ENCODE measurements at places on chromosomes 2 and 18. TPM values are rescaled to one million over a fixed set of nuclear protein-coding genes. Genes with fewer than 3 reads are reported as not detected.

DNA sequence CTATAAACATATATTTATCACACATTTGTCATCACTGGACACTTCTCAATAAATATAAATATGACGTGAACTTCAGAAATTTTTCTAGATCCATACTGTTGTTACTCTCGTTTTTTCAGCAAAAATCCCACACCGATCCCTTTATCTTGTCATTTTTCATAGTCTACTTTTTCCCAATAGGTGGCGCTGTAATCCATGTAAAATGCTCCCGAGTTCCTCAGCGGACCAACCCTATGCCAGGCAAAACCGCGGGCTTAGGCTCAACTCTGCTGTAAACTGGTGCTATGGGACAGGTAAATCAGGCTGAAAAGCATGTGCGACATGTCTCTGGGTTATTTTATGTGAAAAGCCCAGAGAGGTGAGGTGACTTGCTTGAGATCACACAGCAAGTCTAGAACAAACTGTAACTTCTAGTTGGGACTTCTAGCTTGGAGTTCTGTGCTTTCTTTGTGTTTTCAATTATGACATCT is 104.0 kb downstream of the COBLL1 start:
- DNase-seq: peak; percentile 50

DNA sequence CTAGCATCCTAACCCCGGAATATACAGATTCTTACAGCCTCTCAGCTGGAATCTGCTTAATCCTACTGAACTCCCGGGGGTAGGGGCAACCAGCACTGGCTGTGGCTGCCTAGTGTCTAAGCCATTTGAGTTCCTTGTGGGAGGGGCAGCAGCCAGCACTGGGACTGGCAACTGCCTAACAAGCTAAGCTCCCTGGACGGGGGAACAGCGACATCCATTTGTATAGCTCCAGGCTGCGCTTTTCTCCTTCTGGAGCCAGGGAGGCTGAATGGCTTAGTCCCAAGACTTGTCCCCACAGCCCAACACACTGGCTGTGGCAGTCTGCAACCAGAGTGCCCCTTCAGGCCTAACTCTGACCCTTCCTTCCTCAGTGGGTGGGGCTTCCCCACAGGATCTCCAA is 787.2 kb downstream of the METTL4 start:
- DNase-seq: no peak

- no peak for DNase-seq
Measured at GRCh38 chr18:31469629-31470028, 22.1 kb downstream of the DSG3 start.

Gene CARF
- 20.6 TPM for total RNA-seq

DNA sequence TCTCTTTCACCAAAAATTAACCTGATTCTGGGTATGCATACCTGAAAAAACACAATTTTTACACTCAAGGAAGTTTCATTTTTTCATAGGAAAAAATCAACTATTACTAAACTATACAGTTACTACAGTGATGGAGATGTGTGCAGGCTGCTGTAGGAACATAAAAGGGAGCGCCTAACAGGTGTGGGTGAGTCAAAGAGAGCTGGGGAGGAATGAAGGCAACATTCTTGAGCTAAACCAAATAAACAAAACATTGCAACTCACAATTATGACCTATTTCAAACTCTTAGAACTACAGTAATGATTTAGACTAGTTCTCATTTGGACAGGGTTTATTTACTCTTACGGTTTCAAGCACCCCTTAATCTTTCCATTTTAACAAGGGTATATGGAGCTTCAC is 13.4 kb upstream of the CLASP1 start:
- DNase-seq: no peak

DNA sequence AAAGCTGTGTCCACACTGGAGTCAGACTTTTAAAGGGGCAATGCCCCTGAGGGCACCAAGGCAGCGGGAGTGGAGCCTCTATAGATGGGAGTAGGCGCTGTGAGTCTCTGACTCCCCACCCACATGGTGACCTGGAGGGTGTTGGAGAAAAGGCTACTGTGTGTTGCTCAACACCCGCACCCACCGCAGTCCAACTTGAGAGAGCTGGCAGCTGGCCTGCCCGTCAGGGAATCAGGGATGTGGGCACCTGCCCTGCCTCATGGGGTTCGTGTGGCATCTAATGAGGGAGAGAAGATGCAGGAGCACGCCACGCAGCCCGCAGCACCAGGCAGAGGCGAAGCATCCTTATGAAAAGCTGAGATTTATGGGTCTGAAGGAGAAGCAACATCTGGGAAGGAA is 84.2 kb downstream of the KLHL29 start:
- DNase-seq: no peak

Gene NIFK
- 92.3 TPM for total RNA-seq

DNA sequence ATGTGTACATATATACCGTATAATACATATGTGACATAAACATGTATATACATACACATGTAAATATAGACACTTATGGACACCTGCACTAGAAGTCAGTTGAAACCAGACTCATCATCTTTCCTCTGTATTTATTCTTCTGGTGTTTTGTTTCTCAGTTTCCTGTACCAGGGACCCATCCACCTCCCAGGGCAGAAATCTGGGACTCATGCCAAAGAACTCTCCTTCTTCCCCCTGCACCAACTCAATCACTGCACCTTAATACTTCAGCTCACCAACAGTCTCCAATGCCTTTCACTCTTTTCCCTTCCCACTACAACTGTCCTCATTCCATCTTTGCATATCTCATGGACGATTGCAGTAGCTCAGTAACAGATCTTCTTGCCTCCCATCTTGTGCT is 428.0 kb downstream of the FBXO15 start:
- DNase-seq: no peak

Gene PPIL3
- 30.8 TPM for total RNA-seq

Gene FSHR
- not detected for total RNA-seq

DNA sequence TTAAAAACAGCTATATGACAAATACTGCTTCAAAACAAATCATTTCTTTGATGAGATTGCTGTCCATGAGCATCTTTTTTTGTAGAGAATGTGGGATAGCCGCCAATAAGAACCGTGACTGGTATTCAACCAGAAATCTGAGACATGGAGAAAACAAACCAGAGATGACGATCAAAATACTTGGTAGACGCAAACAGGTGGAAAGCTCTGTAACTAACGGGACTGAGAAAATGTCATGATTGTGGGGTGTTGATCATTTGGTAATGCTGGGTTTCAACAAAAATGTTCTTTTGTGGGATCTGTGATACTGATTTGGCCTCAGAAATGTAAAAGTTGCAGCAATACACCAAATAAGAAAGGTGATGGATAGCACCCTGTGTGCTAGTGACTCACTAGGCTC is 364.8 kb downstream of the NYAP2 start:
- DNase-seq: no peak

Gene GALNT5
- 0.29 TPM for total RNA-seq

- DNase-seq: no peak
Measured at GRCh38 chr2:197498235-197498936, 1.3 kb downstream of the HSPD1 start.

Gene ABCG8
- total RNA-seq: not detected

Gene GPR35
- total RNA-seq: 1.6 TPM

Gene CNGA3
- not detected for total RNA-seq

DNA sequence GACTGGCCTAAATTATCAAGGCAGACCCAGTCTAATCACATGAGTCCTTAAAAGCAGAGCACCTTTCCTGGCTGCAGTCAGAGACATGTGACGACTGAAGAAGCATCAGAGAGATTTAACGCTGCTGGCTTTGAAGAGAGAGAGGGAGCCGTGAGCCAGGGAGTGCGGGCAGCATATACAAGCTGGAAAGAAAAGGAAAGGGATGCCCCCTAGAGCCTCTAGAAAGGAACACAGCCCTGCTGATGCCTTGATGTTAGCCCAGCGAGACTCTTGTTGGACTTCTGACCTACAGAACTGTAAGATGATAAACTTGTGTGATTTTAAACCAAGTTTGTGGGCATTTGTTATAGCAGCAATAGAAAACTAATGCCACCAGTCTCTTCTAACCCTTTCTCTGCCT is 58.1 kb downstream of the HEATR5B start:
- no peak for DNase-seq

GRCh38 chr18:75937306-75937705 is 509.8 kb upstream of the SMIM21 start:
- DNase-seq: no peak

GRCh38 chr2:233815861-233816260 is 37.7 kb downstream of the MROH2A start:
- no peak for DNase-seq

DNA sequence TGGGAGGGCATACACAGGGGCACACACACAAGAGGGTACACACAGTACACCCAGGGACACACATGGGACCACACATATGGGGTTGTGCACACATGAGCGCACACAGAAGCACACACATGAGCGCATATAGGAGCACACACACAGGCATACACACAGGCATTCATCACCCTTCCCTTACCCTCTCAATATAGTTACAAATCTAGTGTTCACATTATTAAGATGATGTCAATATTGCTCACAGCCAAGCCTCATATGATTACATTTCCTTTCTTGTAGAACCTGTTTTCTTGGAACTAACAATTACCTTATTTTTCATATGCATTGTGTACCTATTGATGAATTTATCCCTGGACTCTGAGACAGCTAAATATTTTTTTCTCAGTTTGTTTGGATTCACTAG is 156.7 kb downstream of the FHOD3 start:
- DNase-seq: no peak

Gene CCDC74A
- 2.0 TPM for total RNA-seq

Gene C2orf74
- total RNA-seq: 18.2 TPM

Gene IL18RAP
- 2.6 TPM for total RNA-seq

Gene LINC00305
- not detected for total RNA-seq

Gene DSEL
- total RNA-seq: 6.3 TPM

- no peak for DNase-seq
Measured at GRCh38 chr2:187078297-187078696, 229.3 kb upstream of the ZSWIM2 start.

Gene ZNF514
- 33.3 TPM for total RNA-seq

Gene CD302
- 25.2 TPM for total RNA-seq

DNA sequence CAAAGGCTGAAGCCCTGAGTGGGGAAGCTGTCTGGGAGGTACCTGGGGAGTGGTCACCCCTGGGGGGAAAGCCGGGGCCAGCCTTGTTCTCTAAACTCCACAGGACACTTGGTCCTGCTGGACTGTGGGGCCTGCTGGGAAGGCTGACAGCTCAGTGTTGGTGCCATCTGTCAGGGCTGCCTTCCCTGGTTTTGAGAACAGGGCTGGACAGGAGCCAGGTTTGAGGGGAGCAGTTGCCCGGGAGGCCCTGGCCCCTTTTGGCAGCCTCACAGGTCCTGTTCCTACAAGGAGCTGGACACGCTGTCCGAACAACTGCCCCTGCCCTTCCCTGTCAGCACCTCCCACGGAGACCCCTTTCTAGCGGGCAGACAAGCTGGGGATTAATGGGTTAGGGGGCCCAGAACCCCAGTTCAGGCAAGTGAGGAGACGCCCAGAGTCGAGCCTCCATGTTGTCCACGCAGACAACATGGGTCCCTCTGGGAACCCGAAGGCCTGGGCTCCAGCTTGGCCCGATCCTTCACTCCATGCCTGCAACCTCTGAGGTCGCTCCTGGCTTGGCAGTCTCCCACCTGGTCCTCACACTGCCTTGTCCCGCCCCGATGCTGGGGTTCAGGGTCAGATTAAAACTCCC is 40.8 kb downstream of the ATOH8 start:
- no peak for DNase-seq

- DNase-seq: peak; percentile 5
Measured at GRCh38 chr2:127545796-127546195, 10.3 kb downstream of the MYO7B start.

DNA sequence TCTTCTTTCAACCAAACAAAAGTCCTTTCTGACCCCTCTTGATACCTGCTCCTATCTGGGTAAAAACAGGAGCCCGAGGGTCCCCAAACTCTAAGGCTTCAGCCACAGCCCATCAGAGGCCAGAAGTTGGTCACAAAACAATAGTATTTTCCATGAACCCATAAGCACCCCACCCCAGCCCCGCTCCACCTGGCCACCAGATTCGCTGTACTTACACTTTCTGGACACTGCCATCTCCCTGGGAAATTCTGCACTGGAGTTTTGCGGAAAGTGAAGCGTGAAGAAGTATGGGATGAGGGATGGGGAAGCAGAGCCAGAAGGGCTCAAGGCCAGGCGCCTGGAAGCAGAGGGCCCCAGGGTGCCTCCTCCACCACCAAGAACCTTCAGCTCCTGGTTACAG is 5.2 kb upstream of the RUFY4 start:
- no peak for DNase-seq

Gene IMP4
- total RNA-seq: 76.5 TPM

- DNase-seq: no peak
Measured at GRCh38 chr2:152260939-152261338, 74.0 kb upstream of the FMNL2 start.

Gene ALLC
- not detected for total RNA-seq

Gene CHRND
- total RNA-seq: not detected

DNA sequence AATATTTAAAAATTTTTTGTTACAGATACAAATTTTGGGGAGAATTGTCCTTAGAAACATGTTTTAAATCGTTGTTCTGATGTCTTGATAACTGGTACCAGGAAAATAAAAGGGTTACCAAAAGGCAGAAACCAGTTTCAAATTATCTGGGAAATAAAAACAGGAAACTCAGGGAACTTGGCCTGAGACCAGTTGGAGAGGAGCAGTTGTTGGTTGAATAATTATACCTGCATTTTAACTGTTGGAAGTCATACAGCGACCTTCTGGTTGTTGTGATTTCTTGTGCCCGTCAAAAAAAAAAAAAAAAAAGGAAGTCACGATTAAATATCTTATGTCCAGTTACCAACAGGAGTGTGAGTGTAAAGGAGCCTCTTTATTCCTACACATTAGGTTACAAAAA is 51.8 kb downstream of the CRIM1 start:
- no peak for DNase-seq

DNA sequence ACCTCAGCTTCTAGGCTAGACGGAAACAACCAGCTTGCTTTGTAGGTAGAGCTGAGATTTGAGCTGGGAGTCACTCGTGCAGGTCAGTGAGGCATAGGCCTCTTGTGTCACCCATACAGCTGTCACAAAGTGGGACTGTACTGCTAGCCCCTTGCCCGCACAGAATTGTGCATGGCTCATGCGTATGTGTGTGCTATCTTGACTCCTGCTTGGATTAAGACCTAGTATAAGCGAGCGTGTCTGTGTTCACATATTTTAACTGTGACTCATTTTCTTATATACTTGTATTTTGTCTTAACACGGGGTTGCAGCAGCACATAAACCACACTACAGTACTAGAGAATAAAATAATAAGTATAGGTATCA is 20.1 kb downstream of the CEP68 start:
- no peak for DNase-seq

GRCh38 chr2:241074901-241075540 is 27.1 kb downstream of the MTERF4 start:
- DNase-seq: peak; percentile 13

Data from ureter (tissue), 1 donor.